ENCODE measurements at places on chromosomes 6 and 20.

DNA sequence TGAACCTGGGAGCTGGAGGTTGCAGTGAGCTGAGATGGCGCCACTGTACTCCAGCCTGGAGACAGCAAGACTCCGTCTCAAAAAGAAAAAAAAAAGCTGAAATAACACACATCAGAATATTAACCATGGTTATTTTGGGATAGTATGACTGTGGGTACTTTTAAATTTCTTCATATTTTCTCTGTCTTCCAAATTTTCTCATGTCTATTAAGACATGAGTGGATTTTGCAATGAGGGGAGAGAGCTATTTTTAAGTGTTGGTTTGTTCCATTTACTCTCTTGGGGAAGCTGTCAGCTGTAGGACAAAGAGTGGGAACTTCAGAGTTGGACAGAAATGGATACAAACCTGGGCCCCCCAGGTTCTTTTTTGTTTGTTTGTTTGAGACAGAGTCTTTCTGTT, 10.3 kb downstream of the ADISSP start:
- no peak for DNase-seq

GRCh38 chr6:34333858-34334257, 58.6 kb downstream of the NUDT3 start:
- no peak for DNase-seq

DNA sequence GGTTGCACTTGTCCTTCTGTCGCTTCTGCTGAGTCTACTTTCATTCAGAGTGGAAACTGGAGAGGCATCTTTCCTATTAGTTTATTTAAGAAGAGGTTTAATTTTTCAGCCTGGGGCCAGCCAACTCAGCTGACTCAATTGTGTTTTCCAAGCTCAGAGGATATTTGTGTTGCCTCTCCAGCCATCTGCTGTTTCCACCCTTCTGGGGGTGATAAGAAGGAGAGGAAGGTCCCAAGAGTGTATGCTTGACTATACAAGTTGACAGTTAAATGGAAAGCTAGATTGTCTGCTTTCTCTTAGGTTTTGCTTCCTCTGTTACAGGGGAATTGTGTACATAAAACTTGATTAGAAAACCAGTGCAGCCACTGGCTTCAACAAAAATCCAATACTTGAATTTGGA, 3.0 kb downstream of the PSMF1 start:
- DNase-seq = no peak

- DNase-seq = no peak
Observed at GRCh38 chr20:1844325-1845162, 50.7 kb upstream of the SIRPA start.

DNA sequence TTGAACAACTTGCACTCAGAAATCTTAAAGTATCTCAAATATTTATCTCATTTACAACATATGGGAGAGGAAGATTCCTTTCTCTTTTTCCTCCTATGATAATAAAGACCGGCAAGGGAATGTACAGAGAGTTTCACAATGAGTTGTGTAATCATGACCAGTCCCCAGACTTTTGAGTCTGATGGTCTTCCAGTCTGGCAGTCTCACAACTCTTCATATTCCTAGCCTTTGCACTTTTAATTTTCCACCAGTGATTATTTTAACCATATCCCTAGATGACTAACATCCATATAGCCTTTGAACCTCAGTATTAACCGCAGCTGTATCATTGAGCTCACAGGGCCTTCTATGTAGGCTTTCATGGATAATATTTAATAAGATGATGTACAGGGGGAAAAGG, 278.5 kb downstream of the KHDC1L start:
- no peak for DNase-seq

DNA sequence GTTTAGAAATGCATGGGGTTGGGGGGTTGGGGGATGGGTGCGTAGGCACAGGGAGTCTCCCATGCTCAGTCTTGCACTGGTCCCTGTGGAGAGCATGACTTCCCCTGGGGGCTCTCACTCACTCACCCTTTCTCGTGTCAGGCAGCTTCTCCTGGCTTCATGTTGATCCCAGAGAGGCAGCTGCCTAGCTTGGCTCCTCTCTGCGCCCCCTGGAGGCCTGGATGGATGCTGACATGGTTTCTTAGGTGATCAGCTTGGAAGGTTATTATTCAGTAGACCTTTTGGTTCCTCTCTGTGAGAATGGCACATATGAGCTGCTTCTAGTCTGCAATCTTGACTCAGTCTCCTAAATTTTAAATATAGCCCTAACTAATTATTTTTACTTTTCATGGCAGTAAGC, 109.3 kb upstream of the FAM83B start:
- peak; percentile 9 for DNase-seq

GRCh38 chr6:5482619-5483018, 221.3 kb downstream of the FARS2 start:
- no peak for DNase-seq
